Daoy (cell line): ENCODE measurements at places on chromosomes 4 and X. TPM values are rescaled to one million over a fixed set of nuclear protein-coding genes. Genes with fewer than 3 reads are reported as not detected.

Gene SLC35A2
- 24.8 and 24.9 TPM in 2 replicates for total RNA-seq

Gene TLR1
- 3.5 and 4.3 TPM in 2 replicates for total RNA-seq

DNA sequence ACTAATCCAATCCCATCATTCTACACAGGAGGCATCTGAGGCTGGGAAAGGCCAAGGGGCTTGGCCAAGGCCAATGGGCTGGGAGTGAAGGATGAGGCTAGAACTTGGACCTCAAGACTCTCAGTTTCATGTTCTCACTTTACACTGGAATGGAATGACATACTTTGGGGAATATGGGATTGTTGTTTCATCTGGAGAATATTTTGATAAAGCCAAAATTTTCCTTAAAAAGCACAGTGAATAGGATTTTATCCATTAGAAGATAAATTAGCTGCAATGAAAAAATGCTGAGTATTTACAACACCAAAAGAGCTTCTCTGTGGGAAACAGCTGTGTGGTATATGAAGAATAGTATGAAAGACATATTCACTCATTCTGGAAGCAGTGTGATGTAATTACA, 29.3 kb downstream of the SMIM20 start:
- DNase-seq: no peak

DNA sequence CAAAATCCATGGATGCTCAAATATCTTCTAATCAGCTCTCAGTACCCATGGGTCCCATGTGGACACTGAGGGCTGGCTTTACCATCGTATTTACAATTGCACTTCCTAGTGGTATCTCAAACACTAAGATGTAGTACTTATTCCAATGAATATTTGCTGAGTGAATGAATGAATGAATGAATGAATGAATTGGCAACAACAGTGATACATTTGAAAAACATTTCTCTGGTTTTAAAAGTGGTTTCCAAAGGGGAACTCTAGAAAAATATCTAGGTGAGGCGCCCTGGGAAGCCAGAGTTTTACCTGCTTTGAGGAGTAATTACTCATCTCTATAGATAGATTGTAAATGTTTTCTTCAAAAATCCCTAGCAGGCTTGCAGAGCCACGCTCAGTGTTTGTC, 76.6 kb downstream of the CYTL1 start:
- no peak for DNase-seq

DNA sequence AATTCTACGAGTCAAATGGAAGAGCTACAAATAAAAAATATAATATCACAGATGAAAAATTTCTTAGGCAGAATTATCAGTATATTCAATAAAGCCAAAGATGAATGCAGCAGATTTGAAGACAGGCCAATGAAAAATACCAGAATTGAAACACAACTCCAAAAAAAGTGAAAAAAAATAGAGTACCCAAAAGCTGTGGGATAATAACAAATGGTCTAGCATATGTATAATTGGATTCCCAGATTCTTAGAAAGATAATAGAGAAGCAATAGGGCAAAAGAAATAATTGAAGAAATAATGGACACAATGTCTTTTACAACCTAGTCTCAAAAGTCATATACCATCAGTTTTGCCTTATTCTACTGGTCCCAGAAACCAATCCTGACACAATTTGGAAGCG, 4.4 kb downstream of the ANAPC10 start:
- no peak for DNase-seq

DNA sequence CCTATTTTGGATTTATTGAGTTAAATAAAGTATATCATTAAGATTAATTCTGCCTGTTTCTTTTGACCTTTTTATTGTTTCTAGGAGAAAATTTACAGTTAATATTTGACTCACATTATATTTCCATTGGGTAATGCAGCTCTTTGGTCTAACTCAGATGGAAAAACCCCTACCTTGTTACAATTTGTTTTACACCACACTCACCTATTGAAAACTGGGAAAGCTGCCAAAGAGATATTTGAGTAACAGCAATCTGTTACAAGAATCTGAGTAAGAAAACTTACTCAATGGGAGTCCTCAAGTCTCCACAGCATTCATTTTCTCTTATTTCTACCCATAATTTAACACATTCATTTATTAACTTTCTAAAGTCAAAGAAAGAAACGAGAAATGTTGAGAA, 108.0 kb upstream of the TLL1 start:
- DNase-seq: no peak

GRCh38 chr4:40254608-40255392, 58.0 kb downstream of the RHOH start:
- peak; percentile 73 for DNase-seq

DNA sequence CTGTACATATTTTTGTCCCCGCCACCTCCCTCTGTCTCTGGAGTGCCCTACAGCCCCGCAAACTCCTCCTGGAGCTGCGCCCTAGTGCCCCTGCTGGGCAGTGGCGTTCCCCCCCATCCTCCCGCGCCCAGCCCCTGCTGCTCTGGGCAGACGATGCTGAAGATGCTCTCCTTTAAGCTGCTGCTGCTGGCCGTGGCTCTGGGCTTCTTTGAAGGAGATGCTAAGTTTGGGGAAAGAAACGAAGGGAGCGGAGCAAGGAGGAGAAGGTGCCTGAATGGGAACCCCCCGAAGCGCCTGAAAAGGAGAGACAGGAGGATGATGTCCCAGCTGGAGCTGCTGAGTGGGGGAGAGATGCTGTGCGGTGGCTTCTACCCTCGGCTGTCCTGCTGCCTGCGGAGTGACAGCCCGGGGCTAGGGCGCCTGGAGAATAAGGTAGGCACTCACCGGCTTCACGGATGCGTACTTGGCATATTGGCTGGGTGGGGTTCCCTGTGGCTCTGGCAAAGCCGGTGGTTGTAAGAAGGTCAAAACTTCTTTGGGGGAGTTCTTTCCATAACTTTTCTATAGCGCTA, 653 bp downstream of the HHIP start:
- peak; percentile 36 for DNase-seq
